B cell (primary cell): ENCODE measurements at places on chromosomes 6 and 20.

GRCh38 chr6:35385457-35386202 is 43.3 kb downstream of the PPARD start:
- no peak for DNase-seq

DNA sequence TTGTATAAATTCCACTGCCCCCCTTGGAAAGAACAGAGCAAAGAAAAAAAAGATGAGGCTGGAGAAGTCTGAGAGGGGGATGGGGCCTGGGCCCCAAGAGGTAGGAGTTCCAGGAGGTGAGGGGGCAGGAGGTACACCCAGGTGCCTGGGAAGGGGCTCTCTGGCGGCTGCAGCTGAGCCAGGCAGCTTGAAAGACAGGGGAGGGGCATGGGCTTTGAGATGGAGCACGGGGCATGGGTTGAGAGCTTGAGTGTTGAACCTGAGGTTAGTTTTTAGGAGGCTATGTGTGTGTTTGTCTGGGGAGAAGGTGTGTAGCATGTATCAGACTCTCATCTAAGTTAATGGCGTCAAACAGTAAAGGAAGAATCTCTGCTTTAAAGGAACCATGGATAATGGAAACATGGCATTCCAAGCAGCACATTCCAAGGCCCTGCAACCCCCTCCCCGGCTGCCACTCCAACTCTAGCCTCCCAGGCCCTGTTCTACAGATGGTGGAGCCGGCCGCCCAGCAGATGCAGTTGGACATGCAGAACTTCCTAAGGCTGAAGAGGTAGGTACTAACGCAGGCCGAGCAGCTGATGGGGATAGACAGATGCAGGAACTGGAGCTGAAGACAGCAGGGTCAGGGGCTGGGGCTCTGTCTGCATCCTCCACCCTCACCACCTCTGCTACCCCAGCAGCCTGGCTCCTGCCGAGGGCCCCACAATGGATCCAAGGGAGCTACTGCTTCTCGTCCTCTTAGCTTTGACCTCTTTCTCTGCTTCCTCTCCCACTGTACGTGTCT is 42.1 kb downstream of the MDFI start:
- no peak for DNase-seq

DNA sequence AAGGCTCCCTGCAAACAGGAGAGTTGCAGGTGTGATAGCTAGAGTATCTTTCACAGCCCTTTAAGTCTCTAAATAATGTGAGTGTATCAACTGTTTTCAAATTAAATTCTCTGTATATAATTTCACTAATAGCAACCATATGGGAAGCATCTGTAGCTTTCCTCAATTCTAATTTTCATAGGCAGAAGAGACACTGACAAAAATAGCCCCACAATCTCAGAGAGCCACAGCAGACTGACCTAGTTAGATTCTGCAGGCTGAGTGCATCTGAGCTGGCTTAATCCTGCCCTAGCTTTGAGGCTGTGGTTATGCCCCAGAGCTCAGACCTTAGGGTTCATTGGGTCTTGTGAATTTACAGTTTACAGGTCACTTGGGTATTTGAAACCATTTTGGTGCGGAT is 63.9 kb downstream of the MAP7 start:
- no peak for DNase-seq

- DNase-seq: no peak
Observed at GRCh38 chr6:126385536-126385935, 45.6 kb downstream of the CENPW start.

DNA sequence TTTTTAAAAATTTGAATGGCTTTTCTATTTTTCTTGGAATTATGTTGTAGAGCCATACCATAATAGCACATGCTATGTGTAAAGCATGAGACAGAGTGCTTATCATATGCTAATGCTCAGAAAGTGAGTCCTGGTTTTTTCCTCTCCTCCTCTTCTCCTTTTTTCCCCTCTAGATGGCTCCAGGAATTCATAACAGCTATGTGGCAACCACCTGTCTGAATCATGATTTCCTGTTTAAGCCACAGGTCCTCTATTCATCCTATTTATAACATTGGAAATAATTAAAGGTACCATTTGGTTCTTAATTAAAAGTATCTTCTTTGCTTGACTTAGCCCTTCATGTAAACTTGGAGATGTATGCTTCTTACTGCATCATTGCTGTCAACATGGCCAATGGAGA is 260.0 kb upstream of the MAP3K7 start:
- DNase-seq: no peak

- DNase-seq: no peak
Observed at GRCh38 chr6:14149739-14150130, 32.2 kb downstream of the CD83 start.

DNA sequence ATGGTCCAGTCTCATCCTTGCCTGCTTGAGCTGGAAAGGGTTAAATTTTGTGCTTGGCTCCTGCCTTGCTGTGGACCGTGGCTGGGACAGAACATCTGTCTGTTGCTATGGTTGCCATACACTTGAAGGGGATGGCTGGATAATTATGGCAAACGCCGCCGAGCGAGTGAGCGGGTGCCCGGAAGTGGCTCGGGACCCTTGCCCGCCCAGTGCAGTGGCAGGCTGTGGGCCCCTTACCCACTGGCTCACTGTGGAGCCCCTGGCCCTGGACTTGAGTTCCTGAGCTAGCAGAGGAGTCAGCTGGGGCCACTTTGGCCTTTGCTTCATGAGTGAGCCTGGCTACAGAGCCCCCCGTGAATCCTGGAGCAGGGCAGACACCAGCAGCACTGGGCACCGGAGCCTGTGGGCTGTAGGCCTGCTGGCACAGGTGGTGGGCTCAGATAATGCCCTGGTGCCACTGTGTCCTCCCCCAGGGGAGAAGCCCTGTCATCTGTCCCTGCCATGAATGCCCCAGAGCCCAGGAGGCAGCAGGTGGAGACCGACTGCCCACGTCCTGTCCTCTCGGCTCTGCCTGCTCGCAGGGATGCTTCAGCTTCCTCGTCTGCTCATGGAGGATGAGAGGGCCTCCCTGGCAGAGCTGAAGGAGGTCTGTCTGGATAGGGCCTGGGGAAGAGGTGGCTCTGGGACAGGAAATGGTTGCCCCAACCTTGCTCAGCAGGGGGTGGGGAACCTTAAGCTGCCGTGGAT is 25.5 kb upstream of the NOL4L start:
- DNase-seq: no peak

GRCh38 chr6:35185971-35186370 is 27.8 kb upstream of the SCUBE3 start:
- DNase-seq: no peak
